CD4-positive, alpha-beta T cell treated with Interleukin-10 for 1 hour (primary cell): ENCODE measurements at places on chromosomes 3 and 15.

- no peak for DNase-seq
Observed at GRCh38 chr15:100695048-100695447, 92.7 kb downstream of the ASB7 start.

DNA sequence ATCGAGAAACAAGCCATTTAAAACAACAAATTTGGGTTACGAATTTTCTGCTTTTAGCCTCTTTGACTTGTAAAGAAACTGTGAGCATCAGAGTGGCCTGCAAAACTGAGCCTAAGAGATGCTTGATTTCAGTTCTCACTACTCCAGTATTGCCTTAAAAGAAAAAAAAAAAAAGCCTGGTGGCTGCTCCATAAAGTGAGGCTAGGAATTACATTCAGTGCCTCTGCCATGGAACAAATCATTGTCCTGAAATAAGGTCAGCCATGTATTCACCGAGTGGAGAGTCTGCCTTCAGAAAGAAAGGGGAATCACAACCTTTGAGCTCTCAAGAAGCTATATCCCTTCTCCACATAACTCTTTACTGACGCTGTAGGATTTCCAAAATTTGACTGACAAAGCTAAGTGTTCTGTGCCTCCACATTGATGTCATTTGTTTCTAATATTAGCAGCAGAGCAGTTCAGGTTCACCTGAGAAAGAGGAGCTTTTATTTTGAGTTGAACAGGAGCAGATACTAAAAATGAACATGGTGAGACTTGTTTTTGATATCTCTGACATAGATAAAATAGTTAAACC is 137.3 kb downstream of the SSR3 start:
- no peak for DNase-seq

- DNase-seq = no peak
Observed at GRCh38 chr3:130733236-130733875, 13.3 kb downstream of the PIK3R4 start.

- DNase-seq = peak; percentile 4
Observed at GRCh38 chr3:172709774-172710663, 848 bp downstream of the NCEH1 start.

DNA sequence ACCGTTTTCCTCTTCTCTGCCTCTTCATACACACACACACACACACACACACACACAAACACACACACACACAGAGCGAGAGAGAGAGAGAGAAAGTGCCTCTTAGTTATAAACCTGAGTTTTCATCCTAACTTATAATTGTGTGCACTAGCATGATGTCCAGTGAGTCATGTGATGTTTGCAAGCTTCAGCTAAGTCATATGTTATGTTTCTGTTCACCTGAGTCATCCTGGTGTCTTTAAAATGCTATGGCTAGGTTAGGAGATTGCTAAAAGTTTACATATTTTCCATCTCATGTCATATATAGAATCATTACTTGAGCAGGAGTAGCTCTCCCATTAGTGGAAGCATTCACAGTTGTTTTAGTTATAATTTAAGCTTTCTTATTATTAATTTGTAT is 155.8 kb downstream of the EPHA6 start:
- DNase-seq = no peak

- DNase-seq = no peak
Observed at GRCh38 chr3:171797265-171797679, 13.0 kb downstream of the PLD1 start.

- peak; percentile 49 for DNase-seq
Observed at GRCh38 chr3:119937229-119937628, 155.3 kb downstream of the NR1I2 start.

GRCh38 chr3:139318431-139318816 is 25.4 kb upstream of the MRPS22 start:
- DNase-seq = no peak

DNA sequence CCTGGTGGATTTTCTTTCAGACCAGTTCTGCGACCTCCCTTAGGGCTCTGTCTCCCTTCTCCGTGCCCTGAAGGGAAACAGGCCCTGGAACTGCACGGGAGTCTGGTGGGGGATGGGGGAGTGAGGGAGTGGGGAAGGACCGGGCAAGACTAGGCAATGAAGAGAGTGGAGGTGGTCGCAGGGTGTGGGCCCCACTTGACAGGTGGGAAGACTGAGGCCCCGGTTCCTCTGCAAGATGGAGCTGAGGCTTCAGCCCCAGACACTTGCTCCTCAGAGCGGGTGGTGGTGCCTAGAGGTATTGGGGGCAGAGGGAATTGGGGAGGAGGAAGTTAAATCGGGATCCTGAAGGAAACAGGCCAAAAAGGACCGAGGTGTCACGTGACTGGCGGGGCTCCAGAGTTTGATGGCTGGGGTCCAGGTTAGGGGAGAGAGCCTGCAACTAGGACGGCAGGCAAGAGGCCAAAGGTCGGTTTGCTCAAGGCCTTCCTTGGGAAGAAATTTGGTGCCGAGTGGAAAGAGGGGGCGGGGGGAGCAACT is 597 bp upstream of the CAMK1 start:
- no peak for DNase-seq

DNA sequence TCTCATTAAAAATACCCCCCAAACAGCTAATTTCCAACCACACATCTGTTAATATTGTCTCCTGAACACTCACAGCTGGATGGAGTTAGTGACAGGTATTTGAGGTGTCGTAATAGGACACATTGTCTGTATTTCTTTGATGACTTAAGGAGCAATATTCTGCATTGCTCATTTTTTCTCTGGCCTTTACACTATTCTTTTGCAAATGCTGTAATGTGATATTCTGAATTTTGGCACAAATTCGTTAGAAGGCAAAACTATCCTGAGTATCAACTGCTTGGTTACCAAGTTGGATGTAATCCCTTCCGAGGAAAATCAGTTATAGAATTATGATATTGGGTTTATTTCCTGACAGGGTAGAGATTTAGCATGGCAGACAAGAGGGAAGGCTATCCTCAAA is 1030.2 kb downstream of the MCTP2 start:
- DNase-seq = no peak

- no peak for DNase-seq
Observed at GRCh38 chr15:100983221-100983620, 64.1 kb downstream of the LRRK1 start.

- no peak for DNase-seq
Observed at GRCh38 chr3:94303266-94303665, 240.4 kb downstream of the NSUN3 start.

- no peak for DNase-seq
Observed at GRCh38 chr3:156174229-156174847, 54.0 kb downstream of the KCNAB1 start.

DNA sequence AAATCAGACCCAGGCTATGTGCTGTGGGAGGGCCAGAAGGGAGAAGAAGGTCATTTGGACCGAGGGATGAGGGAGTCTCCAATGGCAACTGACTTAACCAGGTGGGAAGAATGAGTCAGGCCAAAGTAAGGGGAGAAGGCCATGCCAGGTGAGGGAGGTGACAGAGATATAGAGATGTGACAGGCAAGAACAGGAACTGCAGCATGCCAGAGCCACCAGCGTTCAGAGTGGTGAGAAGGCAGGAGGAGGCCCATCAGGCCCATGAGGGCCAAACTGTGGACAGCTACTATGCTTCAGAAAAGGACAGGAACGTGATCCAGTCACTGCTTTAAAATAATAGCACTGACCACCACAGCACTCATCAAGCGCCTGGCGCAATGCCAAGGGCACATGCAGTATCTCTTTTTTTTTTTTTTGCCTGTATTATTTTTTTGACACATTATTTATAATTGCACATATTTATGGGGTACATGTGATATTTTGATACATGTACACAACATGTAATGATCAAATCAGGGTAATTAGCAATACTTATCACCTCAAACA is 154.3 kb upstream of the IGF1R start:
- no peak for DNase-seq

DNA sequence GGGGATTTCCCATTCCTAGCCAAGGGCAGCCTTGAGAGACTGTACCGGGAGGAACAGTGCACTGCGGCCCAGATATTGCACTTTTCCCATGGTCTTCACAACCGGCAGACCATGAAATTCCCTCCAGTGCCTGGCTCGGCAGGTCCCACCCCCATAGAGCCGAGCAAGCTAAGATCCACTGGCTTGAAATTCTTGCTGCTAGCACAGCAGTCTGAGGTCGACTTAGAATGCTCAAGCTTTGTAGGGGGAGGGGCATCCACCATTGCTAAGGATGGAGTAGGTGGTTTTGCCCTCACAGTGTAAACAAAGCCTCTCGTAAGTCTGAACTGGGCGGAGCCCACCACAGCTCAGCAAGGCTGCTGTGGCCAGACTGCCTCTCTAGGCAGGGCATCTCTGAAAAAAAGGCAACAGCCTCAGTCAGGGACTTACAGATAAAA is 156.3 kb downstream of the FRMD5 start:
- no peak for DNase-seq
